ENCODE measurements at places on chromosomes 5 and 9.

DNA sequence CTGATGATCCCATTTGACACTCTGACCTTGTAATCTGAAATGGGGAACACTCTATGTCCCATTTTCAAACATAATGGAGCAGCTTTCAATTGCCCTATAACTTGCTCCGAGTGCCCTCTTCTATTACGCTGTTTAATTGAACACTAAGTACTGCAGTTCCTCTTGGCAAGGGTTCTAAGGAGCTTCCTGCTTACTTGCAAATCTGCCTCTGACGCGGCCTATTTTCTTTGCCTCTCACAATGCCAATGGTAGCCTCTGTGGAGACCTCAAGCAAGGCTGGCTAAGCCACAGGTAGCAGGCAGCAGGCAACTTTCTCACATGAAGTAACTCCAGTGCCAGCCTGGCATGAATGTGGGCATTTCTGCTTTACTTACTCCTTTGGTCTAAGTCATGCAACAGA, 443.4 kb upstream of the TRPC7 start:
- DNase-seq = peak; percentile 14

- DNase-seq = no peak
Observed at GRCh38 chr9:125551781-125552180, 155.2 kb downstream of the MAPKAP1 start.

GRCh38 chr9:126638571-126639132, 24.9 kb downstream of the LMX1B start:
- DNase-seq = no peak

- no peak for DNase-seq
Observed at GRCh38 chr5:43010935-43011315, 29.2 kb downstream of the ANXA2R start.

- no peak for DNase-seq
Observed at GRCh38 chr5:174064171-174064570, 18.7 kb downstream of the NSG2 start.

GRCh38 chr9:129237164-129237611, 59.1 kb upstream of the IER5L start:
- peak; percentile 70 for DNase-seq

- peak; percentile 76 for DNase-seq
Observed at GRCh38 chr5:321230-321725, at the start of gene AHRR. TSS of gene AHRR (plus strand) at chr5:321714. CDS start at chr5:343903, 22,189 bp downstream.

GRCh38 chr5:21810737-21811316, 1042.3 kb downstream of the CDH12 start:
- peak; percentile 25 for DNase-seq

- peak; percentile 6 for DNase-seq
Observed at GRCh38 chr9:23215688-23216087, 610.4 kb downstream of the ELAVL2 start.

GRCh38 chr5:178314961-178315820, 82.6 kb upstream of the PHYKPL start:
- no peak for DNase-seq

- no peak for DNase-seq
Observed at GRCh38 chr5:73027361-73027760, 71.5 kb downstream of the FCHO2 start.

- DNase-seq = peak; percentile 44
Observed at GRCh38 chr9:118575341-118576070, 793.7 kb downstream of the BRINP1 start.

DNA sequence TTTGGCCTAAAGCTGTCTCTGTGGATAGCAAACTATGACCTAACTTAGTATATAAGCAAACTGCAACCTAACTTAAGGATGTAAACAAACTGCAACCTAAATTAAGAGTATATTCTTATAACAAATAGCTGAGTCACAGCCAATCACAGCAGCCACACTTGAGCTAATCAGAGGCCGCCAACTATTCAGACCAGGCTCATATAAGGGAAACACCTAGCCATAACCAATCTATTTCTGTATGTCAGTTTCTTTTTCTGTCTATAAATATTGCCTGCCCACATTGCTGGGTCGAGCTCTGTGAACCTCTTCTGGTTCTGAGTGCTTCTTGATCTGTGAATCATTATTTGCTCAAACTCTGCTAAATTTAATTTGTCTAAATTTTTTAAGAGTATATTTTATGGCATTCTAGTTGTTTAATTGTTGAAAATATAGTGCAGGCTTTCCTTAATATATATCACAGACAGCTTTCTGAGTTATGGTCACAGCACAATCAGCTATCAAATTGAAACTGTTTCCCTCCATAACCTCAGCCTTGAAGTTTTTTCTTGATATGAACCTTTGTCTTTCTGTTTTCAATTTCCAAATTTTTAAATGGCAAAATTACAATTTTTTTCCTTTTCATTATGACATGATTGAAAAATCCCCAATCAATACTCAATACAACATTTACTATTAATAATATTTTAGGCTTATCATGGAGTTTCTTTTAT, 327.1 kb upstream of the NUDT12 start:
- no peak for DNase-seq

DNA sequence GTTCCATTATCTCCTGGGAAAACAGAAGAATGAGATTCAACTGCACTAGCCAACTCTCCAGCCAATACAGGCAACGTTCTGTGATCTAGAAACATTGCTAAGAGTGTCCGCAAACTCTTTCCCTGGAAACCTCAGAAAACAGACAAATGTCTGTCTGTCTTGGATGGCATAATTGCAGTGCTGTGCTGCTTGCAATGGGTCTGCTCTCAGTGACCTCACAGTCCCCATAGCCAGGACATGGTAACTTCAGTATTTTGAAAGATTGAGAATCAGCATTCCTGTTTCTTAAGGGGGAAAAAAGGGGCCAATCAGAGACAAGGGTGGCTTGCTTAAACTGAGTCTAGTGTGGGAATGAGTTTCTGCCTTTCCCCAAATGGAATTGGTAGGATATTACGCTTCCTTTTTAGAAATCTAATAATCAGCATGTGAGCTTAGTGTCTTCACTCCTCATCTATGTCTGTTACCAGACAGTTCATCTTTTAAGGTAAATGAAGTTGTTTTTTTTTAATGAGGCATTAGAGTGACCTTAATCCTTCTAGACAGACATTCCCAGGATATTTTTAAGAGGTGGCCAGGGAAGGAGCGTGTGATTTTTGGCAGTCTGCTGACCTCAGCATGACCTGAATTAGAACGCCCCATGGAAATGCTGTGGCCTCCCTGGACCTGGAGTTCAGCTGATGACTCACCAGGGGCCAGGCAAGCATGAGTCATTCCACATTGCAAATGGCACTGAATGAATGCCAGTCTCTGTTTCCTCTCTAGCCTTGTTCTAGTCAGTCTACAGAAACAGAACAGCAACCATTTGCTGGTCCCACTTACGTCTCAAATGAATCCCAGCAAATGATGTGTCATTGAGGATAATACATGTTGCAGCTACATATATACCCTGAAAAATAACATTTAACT, 210.2 kb upstream of the ACTBL2 start:
- peak; percentile 98 for DNase-seq

- peak; percentile 78 for DNase-seq
Observed at GRCh38 chr9:72443855-72444254, 77.6 kb upstream of the TMC1 start.

GRCh38 chr9:98742325-98743280, 33.9 kb upstream of the GABBR2 start:
- DNase-seq = peak; percentile 28

- DNase-seq = no peak
Observed at GRCh38 chr5:84816160-84816559, 431.5 kb upstream of the EDIL3 start.

DNA sequence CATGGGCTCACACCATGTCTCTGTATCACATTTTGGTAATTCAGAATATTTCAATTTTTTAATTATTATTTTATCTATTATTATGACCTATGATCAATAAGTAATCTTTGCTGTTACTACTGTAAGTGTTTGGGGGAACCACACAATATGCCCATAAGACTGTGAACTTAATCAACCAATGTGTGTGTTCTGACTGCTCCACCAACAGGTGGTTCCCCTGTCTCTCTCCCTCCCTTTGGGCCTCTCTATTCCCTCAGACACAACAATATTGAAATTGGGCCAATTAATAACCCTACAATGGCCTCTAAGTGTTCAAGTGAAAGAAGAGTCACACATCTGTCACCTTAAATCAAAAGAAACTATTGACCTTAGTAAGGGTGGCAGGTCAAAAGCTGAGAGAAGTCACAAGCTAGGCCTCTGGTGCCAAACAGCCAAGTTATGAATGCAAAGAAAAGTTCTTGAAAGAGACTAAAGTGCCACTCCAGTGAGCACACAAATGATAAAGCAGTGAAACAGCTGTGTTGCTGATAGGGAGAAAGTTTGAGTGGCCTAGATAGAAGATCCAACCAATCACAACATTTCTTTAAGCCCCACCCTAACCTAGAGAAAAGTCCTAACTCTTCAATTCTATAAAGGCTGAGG, 88.7 kb downstream of the DEPDC1B start:
- no peak for DNase-seq

GRCh38 chr9:117063721-117064471, 351.0 kb downstream of the ASTN2 start:
- DNase-seq = no peak

GRCh38 chr9:97518909-97519307, 17.4 kb downstream of the TMOD1 start:
- peak; percentile 97 for DNase-seq

DNA sequence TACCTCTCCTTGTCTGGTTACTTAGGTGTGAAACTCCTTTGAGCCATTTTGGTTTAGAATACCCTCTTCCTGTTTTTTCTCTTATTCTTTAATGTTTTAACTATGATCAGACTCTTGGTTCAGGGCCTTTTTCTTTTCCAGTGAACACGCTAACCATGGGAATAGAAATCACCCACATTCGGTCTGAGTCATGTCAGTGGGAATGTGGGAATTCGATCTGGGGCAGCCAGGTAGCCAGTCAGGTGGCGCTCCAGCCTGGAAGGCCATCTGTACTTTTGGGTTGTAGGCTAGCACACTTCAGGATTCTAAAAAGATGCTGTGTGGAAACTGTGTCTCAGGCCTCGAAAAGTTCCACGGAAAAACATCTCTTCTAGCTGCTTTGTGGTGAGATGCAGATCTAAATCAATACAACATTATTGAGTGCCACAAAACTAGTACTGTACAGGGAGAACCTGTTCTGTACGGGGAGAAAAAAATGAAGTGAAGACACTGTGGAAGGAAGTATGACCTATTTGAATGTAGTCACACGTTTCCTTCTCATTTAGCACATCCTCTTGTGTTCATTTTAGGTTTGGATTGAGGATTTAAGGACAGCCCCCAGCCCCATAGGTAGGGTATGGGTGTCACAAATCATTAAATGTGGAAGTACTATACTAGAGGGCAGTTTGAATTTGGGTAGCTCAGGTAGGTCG, 36.4 kb downstream of the SNX30 start:
- no peak for DNase-seq

- DNase-seq = no peak
Observed at GRCh38 chr5:100600298-100600994, 65.3 kb downstream of the FAM174A start.

DNA sequence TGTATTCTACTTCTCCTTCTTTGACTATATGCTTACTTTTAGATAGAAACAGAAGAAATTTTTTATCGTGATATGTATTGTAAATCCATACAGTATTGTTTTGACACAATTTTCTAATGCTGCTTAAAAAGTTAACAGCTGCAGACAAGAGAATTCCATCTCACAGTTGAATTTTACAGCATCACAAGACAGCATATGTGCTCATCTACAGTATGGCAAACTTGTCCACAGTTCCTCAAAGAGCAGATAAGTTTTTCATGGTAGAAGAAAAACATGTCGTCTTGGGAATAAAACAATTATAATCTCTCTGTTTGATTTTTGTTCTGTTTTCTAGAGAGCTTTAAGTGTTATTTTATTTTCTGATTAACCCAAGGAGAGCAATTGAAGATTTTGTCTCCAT, 438.5 kb upstream of the NUDT12 start:
- DNase-seq = no peak

DNA sequence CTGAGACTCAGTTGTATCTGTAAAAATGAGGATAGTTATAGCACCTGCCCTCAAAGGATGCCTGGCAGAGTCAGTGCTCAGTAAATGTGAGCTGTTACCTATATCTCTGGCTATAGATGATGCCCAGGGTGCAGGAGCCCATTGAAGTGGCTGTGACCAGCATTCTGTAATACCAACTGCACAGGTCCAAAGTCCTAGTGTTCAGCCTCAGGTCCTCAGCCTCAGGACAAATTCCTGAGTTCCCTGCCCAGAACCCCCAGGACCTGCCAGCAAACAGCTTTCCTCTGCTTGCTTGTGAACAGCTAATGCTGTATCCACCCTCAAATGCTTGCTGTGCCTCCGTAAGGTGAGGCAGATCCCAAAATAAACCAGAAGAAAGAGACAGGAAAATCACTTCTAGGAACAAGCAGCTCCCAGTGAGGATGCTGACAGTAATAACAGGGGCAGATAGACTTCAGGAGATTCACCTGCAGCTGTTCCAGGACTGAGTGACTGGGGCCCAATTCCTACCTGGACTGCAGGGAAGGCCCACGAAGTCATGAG, 80.8 kb downstream of the SIL1 start:
- DNase-seq = no peak

- DNase-seq = no peak
Observed at GRCh38 chr5:39193553-39194465, 25.6 kb downstream of the FYB1 start.

GRCh38 chr9:89952401-89952800, 347.6 kb downstream of the GADD45G start:
- DNase-seq = peak; percentile 52

- peak; percentile 55 for DNase-seq
Observed at GRCh38 chr5:90477073-90477472, 2.4 kb downstream of the POLR3G start.

DNA sequence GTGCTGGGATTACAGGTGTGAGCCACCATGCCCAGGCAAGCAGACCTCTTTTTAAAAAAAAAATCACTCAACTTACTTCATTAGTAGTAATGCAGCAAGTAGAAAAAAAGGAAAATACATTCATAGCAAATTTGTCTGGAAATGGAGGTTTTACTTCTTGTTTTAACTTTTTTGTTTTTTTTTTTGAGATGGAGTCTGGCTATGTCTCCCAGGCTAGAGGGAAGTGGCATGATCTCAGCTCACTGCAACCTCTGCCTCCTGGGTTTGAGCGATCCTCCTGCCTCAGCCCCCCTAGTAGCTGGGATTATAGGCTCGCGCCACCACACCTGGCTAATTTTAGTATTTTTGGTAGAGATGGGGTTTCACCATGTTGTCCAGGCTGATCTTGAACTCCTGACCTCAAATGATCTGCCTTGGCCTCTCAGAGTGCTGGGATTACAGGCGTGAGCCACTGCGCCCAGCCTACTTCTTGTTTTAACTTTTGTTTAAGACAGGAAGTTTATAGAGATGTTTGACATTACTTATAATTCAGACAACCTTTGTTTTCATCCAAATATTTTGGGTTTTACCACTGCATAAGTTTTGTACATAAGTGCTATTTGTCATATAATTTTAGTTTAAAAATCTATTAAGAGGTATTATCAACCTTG, 26.5 kb downstream of the UBE2R2 start:
- DNase-seq = no peak

GRCh38 chr5:68245319-68245718, 29.8 kb downstream of the PIK3R1 start:
- peak; percentile 82 for DNase-seq
